NB4 (cell line): ENCODE measurements at places on chromosomes 1 and 21.

GRCh38 chr21:32306021-32306780, 7.5 kb downstream of the MRAP start:
- peak; percentile 7 for DNase-seq

DNA sequence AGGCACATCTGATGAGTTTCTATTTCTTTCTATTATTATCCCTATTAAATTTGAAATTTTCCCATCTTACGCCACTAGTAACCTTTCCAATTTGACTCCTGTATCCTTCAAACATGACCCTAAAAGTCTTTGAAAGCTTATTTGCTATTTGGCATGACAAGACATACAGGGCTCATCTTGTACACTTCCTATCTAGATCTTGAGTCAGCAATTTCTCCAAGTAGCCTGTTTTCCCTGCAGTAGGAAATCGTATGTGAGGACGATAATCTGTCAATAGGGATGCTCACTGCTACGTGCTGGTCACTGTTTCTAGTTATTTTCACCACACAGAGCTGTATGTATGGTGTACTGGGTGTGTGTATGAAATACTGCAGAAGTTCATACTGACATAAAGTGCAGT, 142.7 kb downstream of the CDC42BPA start:
- no peak for DNase-seq

DNA sequence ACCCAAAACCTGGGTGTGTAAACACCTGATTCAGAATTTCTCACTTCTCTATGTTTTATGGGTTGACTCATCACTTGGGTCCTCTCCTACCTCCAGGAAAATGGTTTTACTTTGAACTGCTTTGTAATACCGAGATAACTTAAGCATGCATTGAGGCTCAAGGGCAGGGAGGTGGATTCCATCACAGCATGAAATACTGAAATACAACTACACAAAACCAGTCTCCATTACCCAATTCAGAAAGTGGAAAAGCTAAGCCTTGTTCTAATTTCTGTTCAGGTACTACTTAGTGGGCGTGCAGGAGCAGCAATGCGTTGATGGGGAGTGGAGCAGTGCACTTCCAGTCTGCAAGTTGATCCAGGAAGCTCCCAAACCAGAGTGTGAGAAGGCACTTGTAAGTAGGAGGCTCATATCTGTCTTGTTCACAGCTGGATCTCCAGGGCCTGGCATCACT, 6.1 kb upstream of the C4BPA start:
- no peak for DNase-seq

DNA sequence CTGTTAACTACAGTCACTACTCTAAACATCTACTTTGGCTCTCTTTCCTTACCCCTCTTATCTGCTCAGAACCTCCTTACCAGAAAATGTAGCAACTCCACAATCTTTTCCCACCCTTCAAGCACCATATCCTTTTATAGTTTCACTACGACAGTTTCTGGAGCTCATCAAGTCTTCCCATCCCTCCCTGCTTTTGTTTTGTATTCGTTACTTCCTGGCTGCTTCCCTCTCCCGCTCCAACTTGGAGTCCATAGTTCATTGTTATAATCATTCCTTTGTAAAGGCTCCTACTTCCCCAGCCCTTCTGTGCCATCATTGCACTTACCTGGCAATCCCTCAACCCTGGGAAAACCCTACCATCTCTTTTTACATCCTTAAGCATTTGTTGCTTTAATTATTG, 18.0 kb downstream of the MPZL1 start:
- no peak for DNase-seq

GRCh38 chr1:143497374-143497747, 474.4 kb downstream of the FAM72C start:
- DNase-seq, result peak; percentile 16

- DNase-seq, result no peak
These were observed 58.3 kb downstream of the MSH4 start for GRCh38 chr1:75855010-75855409.

- DNase-seq, result no peak
These were observed 99.7 kb downstream of the GLIS1 start for GRCh38 chr1:53639251-53639763.

DNA sequence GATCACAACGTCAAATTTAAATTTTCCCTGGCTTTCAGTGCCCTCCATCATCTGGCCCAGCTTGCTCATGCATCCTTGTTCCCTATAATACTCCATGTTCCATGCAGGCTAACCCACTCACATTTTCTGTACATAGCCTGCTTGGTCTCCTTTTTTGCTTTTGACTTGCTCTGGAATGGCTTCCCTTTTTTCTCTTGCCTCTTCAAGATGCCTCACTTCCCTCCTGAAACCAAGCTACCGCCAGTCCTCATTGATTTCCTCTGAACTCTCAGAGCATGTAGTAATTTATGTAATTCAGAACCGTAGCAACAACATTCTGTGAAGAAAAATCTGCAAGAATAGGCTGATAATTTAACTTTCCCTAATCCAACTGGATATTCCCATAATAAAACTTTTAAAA, 10.3 kb downstream of the CAP1 start:
- peak; percentile 26 for DNase-seq

DNA sequence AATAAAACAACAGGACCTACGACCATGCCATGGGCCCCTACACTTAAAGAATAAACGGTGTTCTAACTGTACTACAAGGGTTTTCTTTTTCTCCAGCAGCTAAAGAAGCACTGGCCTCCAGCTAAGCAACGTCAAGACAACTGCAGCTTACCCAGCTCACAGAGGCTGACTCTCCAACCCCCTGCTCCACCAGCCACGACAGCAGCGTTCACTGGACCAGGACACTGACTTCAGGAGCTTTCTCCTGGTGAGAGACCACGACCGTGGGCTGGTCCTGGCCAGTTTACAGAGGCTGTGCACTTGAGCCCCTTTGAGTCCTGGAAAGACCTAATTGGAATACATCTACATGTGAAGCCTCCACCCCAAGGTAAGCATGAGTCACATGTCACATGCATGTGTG, 39.4 kb downstream of the WNT9A start:
- DNase-seq, result no peak

GRCh38 chr21:41183575-41183974, 15.6 kb downstream of the BACE2 start:
- no peak for DNase-seq

DNA sequence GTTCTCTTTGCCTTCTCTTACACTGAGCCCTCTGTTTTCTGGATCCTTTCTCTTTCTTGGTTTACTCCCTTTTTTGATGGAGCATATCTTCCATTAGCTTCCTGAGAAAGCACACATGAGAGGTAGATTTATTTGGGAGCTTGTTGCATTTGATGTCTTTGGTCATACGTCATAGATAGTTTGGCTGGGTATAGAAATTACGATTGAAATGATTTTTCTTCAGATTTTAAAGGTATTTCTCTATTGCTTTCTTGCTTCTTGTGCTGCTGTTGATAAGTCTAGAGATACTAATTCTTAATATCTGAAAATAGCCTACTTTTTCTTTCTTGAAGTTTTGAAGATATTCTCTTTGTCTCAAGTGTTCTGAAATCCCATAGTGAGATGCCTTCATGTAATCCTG, 45.3 kb upstream of the RUNX3 start:
- DNase-seq, result no peak
